ENCODE measurements at places on chromosomes 5 and 9.

GRCh38 chr9:103301051-103301450 lies 305.9 kb downstream of the CYLC2 start:
- no peak for DNase-seq

DNA sequence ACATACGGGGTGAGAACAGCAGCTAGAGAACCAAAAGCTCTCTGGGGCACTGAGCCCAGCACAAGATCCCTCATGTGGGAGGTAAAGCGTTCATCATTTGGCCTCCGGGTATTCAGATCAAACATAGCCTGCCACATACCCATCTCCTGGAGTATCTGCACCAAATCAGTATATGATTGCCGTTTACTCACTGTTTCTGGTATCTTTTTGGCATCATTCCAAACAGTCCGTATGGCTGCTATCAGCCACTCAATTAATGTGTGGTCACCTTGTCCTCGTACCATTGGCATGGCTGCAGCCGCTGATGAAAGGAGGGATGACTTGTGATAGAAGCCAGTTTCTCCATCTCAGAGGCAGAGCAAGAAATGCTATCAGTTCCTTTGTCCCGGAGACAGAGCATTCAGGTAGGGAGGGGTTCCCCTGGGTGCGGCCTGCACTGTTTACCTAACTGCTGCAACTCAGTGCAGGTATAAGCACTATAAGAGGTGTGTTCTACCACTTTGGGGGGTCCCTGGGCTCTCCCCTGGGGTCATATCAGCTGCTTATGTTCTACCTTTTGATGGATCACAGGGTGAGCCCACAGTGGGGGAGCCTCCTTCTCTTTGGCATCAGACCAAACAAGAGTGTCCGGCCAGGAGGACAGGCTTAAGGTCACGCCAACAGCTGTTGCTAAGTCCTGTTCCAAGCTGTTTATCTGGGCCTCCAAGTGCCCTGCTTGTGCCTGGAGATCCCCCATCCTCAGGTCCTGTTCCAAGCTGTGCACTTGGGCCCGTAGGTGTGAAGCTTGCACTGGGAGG lies 9.4 kb downstream of the DMAC1 start:
- no peak for DNase-seq

- no peak for DNase-seq
Observed at GRCh38 chr5:136675769-136676168, 310.4 kb upstream of the TRPC7 start.

DNA sequence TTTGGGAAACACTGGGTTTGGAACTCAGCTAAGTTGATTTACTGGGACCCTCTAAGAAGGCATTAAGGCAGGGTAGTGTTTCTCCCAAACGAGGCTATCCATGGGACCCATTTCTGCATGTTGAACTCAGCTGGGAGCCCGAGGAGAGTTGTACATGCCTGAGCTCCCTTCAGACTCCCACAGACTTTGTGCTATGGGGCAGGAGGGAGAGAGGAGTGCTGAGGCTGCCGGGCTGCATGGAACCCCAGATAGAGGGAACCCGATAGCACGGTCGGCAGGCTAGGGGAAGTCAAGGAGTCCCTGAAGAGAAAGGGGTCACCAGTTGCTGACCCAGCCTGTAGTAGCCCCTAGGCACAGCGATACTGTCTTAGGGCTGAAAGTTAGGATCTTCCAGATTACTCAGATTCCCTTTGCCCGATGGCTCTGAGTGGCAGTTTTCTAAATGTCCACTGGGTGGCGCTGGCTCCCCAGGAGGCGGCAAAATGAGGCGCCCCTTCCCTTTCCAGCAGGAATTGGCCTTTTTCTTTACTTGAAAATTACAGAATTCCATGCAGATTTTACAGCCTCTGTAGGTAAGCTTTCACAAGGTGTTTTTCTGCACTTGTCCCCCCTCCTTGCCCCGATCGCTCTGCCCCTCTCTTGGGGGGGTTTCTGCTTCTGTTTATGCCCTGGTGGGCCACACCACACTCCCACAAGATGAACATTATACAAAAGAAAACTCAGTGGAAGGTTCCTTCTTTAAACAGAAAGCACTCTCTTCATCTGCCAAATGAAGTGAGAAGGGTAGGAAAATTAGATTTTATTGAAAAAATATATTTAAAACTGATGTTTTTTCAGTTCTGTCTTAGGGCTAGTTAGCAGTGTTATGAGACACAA lies 17.8 kb downstream of the NANS start:
- peak; percentile 61 for DNase-seq

GRCh38 chr9:91415290-91415689 lies 8.3 kb downstream of the NFIL3 start:
- DNase-seq, result no peak

DNA sequence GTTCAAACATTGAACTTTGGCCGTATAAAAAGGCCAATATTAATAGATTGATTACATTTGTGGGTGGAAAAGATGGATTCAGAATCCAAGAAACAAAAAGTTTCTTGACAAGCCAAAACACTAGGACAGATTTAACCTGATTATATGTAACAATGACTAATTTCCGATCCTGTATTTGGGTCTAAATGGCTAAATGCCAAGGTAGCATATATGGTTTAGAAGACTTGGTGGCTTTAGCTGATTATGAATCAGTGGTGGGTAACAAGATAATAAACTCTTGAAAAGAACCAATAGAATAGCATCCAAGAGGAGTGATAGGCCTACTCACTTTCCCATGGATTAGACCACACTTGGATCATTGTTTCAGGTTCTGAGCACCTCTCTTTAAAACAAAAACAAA lies 21.8 kb upstream of the ANP32B start:
- no peak for DNase-seq

GRCh38 chr5:151924564-151925301 lies at the start of gene GLRA1:
Gene GLRA1, minus strand, starts transcription at chr5:151924851. Its CDS starts 302 bp downstream, at chr5:151924549.
- DNase-seq, result peak; percentile 32

DNA sequence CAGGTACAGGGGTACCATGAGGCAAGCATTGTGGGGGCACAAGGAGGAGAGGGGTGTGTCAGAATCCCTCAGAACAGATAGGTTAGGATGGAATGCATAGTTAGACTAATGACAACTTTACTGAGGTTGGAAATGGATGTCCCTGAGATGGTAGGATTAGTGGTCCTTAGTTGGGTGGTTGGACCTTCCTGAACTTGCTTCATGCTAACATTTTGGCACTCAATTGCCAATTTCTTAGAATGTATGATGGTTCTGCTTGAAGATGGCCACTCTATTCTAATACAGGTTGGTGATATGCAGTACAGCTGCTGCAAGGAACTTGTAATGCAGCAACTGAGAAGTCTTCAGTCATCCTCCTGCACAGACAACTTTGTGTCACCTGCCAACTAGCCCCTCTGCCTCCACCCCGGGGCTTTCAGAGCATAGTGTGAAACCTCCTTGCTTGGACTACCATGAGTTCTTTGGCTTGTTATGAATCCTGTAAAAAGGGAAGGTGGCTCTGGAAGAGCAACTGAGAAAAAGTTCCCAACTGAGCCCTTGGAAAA lies 5.4 kb downstream of the CCNI2 start:
- DNase-seq, result no peak

DNA sequence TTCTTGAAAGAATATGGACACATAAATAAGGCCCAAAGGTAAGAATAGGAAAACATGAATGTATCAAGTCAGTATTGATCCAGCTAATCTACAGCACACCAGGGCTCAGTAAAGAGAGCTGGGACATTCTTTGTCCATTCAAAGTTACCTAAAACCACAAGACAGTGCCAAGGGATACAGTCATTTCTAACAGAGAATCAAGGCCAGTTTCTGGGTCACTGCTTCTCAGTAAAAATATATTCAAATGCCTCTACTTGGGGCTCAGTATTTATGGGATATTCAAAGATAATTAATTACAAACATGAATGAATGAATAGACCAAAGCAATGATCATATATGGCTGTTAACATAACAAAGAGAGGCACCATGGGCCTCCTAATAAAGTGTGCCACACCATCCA lies 34.9 kb downstream of the MTMR12 start:
- no peak for DNase-seq

DNA sequence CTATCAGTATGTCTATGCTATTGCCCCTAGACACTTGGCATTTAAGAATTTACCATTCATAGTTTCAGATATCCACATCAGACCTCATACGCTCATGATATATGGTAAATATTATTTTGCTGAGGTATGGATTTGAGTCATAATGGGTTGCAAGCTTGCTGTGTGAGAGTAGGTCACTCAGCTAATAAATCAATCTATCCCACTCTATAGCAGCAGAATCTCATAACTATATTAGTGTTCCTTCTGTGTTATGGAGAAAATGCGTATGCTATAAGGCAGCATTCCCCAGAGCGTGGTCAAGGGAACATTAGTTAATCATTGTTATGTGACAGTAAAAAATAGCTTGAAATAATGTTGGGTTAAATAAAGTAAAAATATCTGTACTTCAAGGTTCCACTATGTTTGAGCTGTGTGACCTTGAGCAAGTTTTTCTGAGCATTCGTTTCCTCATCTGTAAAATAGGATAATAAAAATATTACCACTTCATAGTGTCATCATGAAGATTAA lies 7.7 kb downstream of the TRIM32 start:
- DNase-seq, result no peak

DNA sequence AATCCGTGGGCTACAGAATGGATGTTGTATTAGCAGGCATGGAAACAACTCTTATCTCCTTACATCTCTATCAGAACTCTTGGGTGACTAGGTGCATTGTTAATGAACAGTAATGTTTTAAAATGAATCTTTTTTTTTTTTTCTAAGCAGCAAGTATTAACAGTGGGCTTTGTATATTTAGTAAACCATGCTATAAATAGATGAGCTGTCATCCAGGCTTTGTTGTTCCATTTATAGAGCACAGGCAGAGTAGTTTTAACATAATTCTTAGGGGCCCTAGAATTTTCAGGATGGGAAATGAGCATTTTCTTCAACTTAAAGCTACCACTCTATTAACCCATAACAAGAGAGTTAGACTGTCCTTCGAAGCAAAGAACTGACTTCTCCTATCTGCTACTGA lies 233.7 kb upstream of the ADAMTSL1 start:
- no peak for DNase-seq

DNA sequence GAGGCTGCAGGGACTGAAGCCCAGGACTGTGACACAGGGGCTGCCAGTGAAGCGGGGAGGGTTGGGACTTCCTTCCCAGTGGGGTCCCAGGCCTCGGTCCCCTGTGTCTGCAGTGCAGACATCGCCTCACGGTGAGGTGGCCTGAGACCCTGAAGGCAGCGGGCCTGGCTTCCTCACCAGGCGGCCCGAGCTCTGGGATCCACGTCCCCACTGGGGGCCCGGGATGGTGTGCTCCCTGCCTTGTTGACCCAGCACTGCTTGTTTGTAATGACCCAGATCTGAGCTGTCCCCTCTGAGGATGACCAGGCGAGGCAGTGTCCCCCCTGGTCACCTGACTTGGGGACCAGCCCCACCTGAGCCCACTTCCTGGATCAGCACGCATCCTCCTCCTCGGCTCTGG lies 53.1 kb downstream of the COL5A1 start:
- DNase-seq, result no peak

GRCh38 chr5:150848271-150848670 lies 1.9 kb downstream of the IRGM start:
- no peak for DNase-seq

GRCh38 chr5:55220433-55221185 lies 6.5 kb downstream of the MCIDAS start:
- no peak for DNase-seq

- DNase-seq, result no peak
Observed at GRCh38 chr9:116592970-116593369, 94.1 kb upstream of the TRIM32 start.

DNA sequence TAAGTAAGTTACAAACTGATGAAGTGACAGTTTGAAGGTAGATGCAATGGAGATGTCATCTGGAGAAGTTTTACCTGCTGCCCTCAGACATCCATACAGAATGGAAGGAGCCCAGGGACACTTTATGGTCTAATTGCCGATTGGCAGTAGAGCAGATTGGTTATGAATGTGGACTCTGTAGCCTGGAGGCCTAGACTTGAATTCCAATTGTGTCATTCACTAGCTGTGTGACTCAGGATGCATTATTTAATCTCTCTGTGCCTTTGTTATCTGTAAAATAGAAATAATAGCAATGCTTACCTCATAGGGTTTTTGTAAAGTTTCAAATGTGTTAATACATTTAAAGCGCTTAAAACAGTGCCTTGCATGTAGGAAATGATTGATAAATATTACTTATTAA lies 5.2 kb upstream of the TCERG1 start:
- no peak for DNase-seq

- DNase-seq, result no peak
Observed at GRCh38 chr5:74541381-74541781, 99.1 kb downstream of the ENC1 start.

DNA sequence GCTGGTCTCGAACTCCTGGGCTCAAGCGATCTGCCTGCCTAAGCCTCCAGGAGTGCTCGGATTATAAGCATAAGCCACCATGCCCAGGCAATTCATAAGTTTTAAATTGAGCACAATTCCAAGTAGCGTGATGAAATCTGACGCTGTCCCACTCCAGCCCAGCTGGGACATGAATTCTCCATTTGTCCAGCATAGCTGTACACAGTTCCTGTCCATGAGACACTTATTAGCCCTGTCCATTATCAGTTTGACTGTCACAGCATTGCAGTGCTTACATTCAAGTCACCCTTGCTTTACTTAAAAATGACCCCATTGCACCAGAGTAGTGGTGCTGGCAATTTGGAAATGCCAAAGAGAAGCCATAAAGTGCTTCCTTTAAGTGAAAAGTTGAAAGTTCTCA lies 7.6 kb upstream of the SLC30A5 start:
- DNase-seq, result no peak

DNA sequence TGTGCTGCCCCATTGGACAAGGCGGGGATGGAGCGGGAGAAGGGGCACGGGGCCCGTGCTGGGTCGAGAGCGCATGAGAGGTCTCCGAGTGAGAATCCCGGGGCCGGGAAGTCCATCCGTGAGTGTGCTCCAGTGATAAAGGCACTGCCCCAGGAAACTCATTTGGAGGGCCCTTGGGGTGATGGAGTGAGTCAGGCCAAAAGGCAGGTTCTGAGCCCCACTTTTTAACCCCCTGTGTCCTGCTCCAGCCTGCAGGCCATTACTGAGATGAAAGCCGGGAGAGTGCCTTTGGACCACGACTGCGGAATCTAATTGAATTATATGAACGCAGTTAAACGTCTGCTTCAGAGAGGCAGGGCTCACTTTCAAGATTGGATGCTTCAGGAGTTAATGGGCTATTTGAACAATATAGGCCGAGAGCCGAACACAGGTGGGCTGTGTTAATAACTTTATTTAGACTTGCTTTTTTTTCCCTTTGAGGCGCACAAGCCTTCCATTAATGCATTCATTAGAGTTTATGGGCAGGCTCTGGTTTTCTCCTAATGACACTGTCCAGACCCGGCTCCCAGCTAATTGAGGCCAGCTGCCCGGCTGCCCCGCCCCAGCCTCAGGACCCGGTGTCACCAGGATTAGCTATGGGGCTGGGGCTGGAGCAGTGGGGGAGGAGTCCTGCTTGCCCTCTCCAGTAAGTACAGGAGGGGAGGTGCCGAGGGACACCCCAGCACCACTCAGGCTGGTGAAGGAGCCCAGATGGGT lies 79.1 kb upstream of the LMX1B start:
- no peak for DNase-seq

GRCh38 chr9:98836206-98836605 lies 28.7 kb downstream of the GALNT12 start:
- no peak for DNase-seq

DNA sequence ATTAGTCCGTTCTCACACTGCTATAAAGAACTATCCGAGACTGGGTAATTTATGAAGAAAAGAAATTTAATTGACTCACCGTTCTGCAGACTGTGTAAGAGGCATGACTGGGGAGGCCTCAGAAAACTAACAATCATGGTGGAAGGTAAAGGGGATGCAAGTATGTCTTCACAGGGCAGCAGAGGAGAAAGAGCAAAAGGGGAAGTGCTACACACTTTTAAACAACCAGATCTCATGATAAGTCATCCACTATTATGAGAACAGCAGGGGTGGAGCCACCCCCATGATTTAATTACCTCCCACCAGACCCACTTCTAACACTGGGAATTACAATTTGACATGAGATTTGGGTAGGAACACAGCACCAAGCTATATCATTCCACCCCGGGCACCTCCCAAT lies 26.6 kb downstream of the FST start:
- no peak for DNase-seq

Measured in natural killer cell (primary cell).